ENCODE measurements at places on chromosomes 1 and 21.

- no peak for DNase-seq
These were observed 13.4 kb upstream of the ARHGEF10L start for GRCh38 chr1:17525996-17526686.

- peak; percentile 48 for DNase-seq
These were observed 24.9 kb upstream of the CR1L start for GRCh38 chr1:207619871-207620542.

DNA sequence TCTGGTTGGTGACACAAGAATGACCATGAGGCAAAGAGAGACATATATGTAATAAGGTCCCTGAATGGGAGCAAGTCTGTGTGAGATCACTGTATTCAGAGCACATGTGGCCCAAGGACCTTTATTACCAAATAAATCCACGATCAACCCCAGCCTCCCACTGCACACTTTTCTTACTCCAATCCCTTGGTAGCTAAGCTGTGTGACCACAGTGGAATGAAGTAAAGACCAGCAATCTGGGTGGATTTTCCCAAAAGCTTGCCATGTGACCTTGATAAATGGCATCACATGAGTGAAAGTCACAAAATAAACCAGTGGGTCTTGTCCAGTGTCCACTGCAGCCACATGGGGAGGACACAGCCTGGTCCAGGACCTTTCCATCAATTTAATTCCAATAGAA is 36.7 kb upstream of the TLR5 start:
- no peak for DNase-seq

DNA sequence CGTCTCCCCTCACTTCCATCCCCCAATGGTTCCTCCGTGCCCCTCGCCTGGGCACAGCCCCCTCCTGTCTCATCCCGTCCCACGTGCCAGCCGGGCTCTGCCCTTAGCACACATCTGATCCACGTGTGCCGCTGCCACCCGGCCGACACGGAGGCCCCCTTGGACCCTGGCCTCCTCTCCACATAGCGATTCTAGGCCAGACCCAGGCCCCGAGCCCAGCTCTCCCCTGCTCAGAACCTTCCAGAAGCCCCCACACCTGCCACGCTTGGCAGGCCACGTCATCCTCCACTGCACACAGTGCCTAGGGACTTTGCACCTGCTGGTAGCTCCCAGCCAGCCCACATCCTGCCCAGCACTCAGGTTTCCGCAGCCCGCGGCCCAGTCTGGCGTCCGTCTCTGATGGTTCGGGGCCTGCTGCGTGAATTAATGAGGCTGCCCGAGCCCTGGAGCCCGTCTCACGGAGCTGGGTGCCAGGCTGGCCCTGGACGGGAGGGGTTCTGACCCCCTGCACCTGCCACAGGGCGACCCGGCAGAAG is 20.1 kb downstream of the PLCH2 start:
- no peak for DNase-seq

- no peak for DNase-seq
These were observed 12.9 kb upstream of the TNN start for GRCh38 chr1:175054736-175055135.
